Cerebellum (tissue), 4 donors: ENCODE measurements at places on chromosomes 3 and 15. TPM values are rescaled to one million over a fixed set of nuclear protein-coding genes. Genes with fewer than 3 reads are reported as not detected.
A peak's percentile ranks its signal among the peaks of the same experiment; 100 is the strongest.

DNA sequence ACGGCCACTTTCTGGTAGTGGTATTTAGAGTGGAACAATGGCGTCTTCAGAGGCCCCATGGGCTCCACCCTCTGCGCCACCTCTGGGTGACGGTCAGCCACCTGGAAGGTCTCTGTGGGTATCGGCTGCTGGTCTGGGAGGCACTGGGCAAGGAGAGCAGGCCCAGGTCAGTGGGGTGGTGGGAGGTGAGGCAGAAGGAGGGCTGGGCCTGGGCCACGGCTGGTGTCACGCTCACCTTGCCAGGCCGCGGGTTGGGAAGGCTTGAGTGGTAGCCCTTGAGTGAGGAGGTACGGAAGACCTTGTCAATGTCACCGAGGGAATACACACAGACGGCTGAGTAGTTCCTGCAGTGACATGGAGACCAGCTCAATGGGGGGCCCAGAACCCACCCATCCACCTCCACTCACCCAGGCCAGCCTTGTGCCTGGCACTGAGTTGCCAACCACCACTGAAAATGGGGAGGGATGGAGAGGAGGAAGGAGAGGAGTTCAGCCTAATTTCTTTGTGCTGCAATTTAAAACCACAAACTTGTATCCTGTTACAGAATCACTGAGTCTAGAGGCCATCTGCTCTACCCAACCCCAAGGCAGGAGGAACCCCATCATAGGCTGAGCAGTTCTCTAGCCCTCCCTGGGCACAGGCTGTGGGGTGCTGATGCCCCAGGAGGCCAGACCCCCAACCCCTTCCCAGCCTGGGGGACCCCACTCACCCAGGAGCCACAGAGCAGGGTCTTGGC lies 19.0 kb downstream of the SEMA7A start:
- no peak for DNase-seq

DNA sequence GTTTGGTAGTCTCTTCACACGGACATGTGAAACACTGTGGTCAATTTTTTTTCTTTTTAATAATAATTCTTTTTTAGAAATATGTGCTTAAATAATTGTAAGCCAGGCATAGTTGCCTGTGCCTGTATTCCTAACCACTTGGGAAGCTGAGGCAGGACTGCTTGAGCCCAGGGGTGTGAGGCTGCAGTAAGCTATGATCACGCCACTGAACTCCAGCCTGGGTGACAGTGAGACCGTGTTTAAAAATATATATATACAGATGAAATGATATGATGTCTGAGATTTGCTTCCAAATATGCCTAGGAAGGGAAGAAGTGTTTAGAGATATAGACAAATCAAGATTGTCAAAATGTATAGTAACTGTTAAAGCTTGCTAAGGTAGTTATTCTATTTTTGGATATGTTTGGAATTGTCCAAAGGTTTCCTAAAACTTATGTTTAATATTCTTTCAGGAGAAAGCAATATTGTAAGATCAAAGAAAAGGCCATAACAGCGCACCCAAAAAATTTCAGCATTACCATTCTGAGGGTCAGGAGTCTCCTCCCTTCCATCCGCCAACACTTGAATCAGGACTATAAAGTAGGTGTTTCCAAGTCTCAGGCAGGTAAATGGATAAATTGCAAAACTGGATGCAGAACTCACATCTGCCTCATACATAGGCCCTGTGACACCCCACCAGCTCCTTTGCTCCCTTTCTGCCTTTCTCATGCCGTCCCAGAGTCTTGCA lies 532 bp upstream of the SELENOT start:
- no peak for DNase-seq

- DNase-seq, result peak; percentile 69
These were observed 8.0 kb upstream of the SEMA4B start for GRCh38 chr15:90192961-90193786.

DNA sequence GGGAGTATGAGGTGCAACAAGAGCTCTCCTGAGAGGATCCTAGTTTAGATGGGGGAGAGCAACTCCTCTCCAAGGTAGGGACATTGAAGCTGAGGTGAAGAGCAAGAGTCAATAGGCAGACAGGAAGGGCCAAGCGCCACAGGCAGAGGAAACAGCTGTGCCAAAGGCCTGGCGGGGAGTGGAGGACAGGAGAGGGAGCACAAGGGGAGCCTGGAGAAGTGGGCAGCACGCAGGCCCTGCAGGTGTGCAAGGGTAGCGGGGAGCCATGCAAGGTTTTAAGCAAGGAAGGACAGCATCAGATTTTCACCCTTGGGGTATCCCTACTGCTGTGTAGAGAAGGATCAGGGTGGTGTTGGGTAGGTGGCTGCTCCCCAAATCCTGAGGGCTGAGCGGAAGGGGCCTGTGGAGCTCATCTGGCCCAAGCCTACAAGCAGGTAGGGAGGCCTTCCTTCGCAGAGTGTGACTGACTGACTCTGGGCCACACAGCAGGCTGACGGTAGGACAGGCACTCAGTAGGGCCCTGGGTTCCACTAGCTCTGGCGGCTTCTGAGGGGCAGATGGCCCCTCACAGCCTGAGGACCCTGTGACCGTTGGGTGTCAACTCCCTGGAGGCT lies 13.3 kb downstream of the CHST13 start:
- no peak for DNase-seq

DNA sequence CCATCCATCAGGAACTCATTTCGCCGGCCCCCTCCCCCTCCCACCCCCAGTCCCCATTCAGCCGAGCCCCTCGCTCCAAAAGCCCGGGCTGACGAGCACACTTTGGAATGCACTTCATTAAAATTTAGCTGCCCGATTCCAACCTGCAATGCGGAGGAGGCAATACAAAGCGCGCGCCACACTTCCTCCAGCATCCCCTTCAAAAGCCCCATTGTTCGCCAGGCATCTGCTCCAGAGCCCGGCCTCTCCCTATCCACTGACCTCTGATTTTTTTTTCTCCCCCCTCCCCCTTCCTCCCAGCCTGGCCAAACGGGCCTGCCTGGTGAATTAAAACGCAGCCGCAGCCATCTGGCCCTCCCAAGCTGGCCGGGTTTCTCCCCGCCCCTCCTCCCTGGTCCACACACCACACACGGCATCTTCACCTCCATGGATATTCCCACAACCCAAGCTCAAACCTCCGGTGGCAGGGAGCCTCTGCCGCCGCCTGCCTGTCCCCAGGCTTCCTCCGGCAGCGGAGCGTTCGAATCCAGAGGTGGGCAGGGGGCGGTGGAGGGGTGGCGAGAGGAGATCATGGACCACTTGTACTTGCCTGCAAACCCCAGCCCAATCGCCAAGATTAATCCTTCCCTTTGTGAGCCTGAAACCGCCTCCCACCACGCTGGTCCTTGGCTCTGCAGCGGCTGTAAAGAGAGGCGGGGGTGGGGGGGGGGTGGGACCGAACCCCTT lies 441.3 kb downstream of the MAGI1 start:
- DNase-seq, result peak; percentile 81

GRCh38 chr15:60135961-60136360 lies 131.8 kb downstream of the FOXB1 start:
- peak; percentile 2 for DNase-seq

DNA sequence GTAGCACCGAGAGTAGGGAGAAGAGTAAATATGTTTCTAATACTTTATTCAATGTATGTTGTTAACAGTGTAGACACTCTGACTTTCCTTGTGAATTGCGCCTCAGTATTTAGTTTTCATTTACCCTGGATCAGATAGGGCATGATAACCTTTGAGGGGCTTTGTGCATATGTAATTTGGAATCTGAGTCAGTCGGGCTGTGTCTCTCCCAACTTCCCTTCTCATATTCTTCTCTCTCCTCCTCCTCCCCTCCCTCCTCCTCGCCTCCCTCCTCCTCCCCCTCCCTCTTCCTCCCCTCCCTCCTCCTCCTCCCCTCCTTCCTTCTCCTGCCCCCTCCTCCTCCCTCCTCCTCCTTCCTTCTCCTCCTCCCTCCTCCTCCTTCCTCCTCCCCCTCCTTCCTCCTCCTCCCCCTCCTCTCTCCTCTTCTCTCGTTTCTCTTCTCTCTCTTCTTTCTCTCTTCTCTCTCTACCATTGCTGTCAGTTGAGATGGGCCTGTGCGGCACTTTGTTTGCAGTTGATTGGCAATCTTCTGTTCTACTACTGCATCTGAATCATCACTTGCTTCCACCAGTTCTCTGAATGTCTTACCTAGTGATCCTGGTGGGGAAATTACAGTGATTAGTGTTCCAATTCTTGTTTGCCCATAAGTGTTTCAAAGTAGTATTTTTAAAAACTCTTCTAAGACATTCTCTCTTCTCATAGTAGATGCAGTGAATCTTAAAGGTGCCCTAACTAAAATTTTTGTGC lies 162.3 kb downstream of the PGPEP1L start:
- no peak for DNase-seq

DNA sequence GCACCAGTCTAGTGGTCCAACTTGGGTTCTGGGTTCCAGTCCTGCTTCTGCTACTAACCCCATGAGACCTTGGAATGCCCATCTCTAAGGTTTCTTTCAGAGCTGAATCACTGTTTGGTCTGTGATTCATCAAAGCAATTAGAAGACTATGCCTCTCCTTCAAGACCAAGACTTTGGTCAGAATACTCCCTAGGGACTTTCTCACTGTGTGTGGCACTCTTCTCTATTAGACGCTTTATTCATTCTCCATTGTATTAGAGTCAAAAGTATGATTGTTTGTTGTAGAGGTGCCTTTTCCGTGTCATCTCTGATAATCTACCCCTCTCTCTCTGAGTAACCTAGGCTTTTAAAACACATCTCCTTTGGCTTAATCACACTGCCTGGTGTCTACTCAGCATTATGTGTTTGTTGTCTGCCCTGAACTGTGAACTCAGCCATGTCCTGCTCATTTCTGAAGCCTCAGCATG lies 90.5 kb downstream of the LPP start:
- no peak for DNase-seq

GRCh38 chr3:85252686-85253085 lies 293.9 kb downstream of the CADM2 start:
- DNase-seq, result no peak

- no peak for DNase-seq
These were observed 116.8 kb downstream of the GABRB3 start for GRCh38 chr15:26656080-26656479.

DNA sequence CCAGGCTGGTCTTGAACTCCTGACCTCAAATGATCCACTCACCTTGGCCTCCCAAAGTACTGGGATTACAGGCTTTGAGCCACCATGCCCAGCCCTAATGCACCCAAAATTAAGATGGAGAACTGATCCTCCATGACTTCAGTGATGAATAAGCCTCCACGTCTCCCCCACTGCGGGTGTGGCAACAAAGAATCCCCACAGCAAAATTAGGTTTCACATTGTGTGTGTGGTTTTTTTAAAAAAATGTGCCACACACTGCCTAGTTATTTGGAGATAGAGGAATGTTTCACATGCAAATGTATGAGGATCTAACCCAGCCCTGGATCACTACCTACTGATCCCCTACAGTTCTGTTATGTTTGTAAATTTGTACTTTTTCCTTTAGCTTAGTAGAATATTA lies 17.3 kb downstream of the HDAC11 start:
- DNase-seq, result no peak

GRCh38 chr15:71484080-71484479 lies 326.3 kb upstream of the NR2E3 start:
- DNase-seq, result no peak

GRCh38 chr3:133868758-133869475 lies 26.8 kb downstream of the RAB6B start:
- no peak for DNase-seq

GRCh38 chr3:127042634-127043033 lies 59.7 kb downstream of the PLXNA1 start:
- no peak for DNase-seq

DNA sequence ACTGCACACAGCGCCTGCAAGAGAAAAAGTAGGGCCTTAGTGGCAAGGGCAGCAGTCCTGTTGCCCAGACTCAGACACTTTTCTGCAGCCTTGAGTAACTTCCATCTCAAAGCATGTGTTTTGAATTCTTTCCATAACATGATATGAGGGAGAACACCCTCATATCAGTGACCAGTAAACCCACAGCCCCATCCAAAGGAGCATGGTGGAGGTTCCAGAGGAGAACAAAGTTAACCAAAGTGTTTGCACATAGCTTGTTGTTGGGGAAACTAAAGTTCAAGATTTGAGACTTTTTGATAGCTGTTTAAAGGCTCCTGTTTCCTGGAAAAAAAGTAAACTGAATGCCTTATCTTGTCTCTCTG lies 74.2 kb downstream of the OCA2 start:
- DNase-seq, result no peak

GRCh38 chr3:124963755-124964154 lies 29.2 kb upstream of the MUC13 start:
- DNase-seq, result no peak

DNA sequence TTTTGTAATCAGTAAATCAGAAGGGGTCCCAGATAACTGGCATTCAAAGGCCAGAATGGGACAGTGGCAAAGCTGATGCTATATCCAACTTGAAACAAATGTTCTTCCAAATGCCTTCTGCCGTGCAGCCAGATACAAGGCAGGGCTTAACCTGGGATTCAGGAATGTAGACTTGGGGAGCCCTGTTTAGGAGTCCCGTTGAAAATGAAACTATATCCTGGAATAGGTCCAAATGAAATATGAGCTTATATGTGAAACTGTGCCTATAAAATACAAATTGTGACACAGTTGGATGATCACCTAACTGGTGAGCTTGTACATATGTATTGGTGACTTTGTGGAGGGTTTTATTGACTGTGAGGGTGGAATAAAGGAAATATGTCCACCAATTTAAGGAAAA lies 28.7 kb downstream of the FRMD4B start:
- no peak for DNase-seq

DNA sequence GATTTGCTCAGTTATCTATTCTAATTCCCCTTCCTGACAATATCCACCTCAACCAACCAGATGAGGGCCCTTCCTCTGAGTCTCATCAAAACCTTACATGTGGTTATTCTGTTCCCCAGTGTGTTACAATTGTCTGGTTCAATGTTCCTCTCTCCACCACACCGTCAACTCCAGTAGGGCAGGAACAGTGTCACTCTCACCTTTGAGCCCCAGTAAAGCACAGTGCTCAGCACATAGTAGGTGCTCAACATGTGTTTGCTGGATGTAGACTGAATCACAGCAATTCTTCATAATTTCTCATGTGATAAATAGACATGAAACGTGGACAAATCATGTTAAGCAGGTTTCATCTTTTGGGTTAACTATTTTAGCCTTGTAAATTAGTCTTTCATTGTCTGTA lies 103.0 kb upstream of the EIF1B start:
- no peak for DNase-seq

- DNase-seq, result peak; percentile 21
These were observed 942 bp downstream of the ELP6 start for GRCh38 chr3:47512416-47513124.

- no peak for DNase-seq
These were observed 20.5 kb downstream of the RBP2 start for GRCh38 chr3:139455855-139456254.

- DNase-seq, result no peak
These were observed 185.3 kb downstream of the FNDC3B start for GRCh38 chr3:172224560-172225214.

- DNase-seq, result no peak
These were observed 27.9 kb upstream of the PDE8A start for GRCh38 chr15:84953726-84954125.

- no peak for DNase-seq
These were observed 672 bp downstream of the AADAC start for GRCh38 chr3:151814588-151814987.

Gene RYR3
- total RNA-seq, result 62.5 TPM

Gene CTXN2
- 1.00 TPM for total RNA-seq

Gene CD96
- total RNA-seq, result 0.36 TPM

Gene BHLHE40
- total RNA-seq, result 6.5 TPM

Gene CD200
- 49.4 TPM for total RNA-seq
